ENCODE measurements at places on chromosomes 16 and 17. TPM values are rescaled to one million over a fixed set of nuclear protein-coding genes. Genes with fewer than 3 reads are reported as not detected.

GRCh38 chr16:86092586-86093480 lies 193.9 kb downstream of the IRF8 start:
- DNase-seq, result no peak

- no peak for DNase-seq
Measured at GRCh38 chr17:2090804-2091534, 36.1 kb downstream of the HIC1 start.

DNA sequence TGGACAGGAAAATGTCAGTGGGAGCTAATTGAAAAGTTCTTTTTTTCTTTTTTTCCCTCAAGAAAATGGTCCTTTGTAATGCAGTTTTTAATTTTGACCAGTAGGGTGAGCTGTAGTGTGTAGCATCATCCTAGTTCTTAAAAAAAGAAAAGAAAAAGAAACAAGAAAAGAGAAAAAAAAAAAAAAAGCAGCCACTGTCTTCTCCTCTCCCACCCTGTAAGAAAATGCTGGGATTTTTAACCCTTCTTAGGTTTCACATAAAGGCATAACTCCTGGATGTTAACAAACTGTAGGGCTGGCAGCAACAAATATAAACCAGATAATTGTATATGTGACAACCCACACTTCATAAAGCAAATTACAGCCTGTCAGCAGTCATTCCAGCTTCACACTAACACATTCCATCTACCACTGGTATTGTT lies 78.1 kb downstream of the SKAP1 start:
- DNase-seq, result peak; percentile 10

- DNase-seq, result no peak
Measured at GRCh38 chr17:1045456-1045855, 48.5 kb downstream of the TIMM22 start.

DNA sequence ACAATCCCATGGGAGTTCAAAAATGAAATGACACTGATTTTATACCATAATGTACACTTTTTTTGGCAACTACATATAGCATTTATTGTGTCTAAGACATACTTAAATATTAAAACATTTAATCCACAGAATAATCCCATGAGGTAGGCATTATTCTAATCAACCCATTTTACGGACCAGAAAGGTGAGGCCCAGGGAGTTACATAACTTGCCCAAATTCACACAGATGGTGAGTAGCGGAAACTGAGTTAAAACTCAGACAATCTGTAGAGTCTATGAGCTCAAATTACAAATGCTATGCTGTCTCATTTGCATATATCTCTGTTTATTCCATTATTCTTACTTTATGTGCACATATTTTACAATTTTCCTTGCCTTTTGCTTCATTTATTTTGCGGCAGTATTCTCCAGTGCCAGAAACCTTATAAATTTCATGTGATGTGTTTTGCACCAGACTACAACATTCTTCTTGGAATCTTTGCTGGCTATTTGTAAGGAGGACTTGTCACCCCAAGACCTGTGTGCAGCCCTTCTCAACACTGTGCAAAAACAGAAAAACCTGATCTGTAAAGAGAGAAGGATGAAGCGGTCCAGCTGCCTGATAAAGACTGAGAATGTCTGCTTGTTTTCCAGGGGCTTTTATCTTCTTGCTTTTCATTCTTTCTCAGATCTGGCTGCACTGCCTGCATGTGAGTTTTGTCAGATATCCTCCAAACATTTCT lies 2.3 kb upstream of the ABCA9 start:
- no peak for DNase-seq

DNA sequence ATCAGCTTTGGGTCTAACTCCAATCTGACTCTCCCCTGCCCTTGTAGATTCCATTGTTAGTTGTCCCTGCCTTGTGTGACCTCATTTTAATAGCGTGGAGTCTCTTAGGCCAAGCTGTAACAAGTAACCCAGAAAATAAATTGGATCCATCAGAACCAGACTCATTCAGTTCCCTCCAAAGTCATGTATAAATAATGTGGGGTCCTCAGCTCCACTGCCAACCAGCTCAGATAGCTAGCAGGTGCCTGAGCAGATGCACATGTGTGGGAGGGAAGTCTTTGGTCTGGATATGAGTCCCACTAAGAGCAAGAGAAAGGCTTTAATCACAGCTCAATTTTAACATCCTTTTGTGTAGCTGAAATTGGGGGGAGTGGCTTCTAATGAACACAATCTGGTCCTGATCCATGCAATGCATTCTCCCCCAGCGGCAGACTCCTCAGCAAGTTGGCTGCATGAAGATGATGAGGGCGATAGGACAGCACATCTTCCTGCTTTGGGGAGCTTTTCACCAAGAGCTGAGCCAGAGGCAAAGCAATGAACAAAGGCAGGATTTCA lies 151.6 kb downstream of the ABCC12 start:
- DNase-seq, result no peak

- no peak for DNase-seq
Measured at GRCh38 chr17:55549140-55549539, 37.9 kb upstream of the SMIM36 start.

DNA sequence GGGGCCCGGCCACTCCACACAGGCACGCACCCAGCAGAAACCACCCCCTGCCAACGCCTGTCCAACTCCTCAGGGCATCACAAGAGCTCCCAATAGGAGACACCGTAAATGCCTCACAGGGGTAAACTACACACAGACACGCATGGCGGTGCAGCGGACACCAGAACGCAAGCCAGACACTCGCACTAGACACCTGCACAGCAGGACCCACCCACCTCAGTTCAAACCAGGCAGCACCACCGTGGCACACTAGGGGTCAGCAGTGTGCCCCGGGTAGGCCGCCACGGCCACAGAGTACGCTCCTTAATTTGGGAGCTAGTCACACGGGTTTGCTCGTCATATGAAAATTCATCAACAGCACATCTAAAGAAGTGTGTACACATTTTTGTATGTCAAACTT lies 3.4 kb downstream of the SLC38A10 start:
- peak; percentile 66 for DNase-seq

GRCh38 chr16:77763994-77764393 lies 24.4 kb upstream of the VAT1L start:
- DNase-seq, result no peak

DNA sequence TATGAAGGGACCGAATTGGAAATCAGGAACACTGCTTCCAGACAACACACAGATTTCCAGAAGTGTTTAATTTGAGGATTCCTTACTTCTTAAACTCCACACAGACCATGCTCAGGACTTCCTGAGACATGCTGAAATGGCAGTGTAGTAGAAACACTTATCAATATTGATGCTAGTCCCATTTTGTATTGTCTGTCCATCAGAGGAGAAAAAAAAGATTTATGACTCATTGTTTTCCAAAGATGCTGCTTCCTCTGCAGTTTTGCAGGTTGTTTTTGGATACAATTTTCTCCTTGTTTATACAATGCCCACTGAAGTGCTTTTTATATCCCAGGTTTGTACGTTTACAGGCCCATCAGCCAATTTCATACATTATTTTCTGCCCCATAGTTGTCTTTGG lies 68.3 kb upstream of the TANC2 start:
- no peak for DNase-seq

GRCh38 chr17:46737326-46737725 lies 81.2 kb downstream of the WNT3 start:
- DNase-seq, result no peak

DNA sequence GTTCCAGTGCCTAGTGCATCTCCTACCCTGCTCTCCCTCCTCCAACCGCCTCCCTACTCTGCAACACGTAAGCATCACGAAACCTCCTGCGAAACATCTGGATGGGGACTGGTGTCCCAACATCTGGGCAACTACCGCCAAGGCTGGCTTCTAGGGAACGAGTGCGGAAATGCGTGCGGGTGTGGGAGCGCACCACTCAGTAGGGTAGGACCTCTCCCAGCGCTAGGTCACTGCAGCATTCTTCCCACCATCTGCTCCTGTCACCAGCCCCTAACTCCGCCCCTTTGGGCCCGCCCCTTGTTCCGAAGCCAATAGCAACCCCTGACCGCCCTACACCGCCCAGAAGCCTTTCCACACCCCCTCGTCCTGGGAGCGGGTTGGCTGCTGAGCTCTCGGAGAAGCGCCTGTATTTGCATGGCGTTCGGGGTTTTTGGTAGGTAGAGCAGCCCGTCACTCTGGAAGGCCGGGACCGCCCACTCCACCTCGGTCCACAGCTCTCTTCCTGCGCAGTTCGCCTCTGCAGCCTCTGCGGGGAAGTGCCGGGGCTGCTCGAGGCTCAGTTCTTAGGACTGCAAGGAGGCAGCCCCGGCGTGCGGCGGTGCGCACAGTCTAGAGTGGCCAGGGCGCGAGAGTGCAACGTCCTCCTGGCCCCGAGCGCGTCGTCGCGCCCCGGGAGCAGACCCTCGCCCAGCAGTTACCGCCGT lies at the start of gene HS3ST3B1:
Gene HS3ST3B1, plus strand, starts transcription at position 507 of the 704 bp plus-strand sequence. CDS start 438 bp downstream, outside the sequence.
- peak; percentile 95 for DNase-seq

GRCh38 chr17:64064331-64064730 lies 43.9 kb upstream of the ICAM2 start:
- DNase-seq, result peak; percentile 96

DNA sequence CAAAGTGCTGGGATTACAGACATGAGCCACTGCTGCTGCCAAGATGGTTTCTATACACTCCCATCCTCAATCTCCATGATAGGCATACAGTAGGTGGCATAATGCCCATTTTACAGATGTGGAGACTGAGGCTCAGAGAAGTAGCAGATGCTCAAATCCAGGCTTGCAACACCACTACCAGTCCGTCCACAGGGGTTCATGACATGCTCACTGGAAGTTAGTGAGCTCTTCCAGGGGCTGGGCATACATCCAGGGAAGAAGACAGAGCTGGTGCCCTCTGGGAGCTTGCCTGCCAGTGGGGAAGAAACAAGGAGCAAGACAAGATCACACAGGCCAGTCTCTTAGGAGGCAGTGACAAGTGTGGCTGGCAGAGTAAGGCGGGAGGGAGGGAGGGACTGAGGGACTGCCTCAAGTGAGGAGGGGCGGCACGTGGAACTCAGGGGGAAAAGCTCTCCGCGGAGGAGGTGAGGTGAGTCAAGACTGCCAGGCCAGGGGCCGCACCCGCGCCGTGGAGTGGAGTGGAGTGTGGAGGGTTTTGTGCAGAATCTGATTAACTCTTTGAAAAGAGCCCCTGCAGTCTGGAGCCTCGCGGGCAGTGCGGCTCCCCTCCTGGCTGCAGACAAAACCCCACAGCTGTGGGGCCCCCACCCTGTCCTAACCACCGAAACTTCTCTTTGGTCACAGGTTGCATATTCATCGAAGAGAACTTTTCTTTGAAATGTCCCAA lies 27.9 kb downstream of the SREBF1 start:
- no peak for DNase-seq

GRCh38 chr16:20873331-20873730 lies 26.8 kb downstream of the DCUN1D3 start:
- DNase-seq, result peak; percentile 19

- no peak for DNase-seq
Measured at GRCh38 chr16:57131351-57131970, 39.1 kb downstream of the CPNE2 start.

ZNF205 gene
- 12.8 TPM for polyA plus RNA-seq

RCVRN gene
- 0.63 TPM for polyA plus RNA-seq

CRAMP1 gene
- 22.0 TPM for polyA plus RNA-seq

Data from large intestine (tissue), 12 donors.